KG1 (cell line): ENCODE measurements at places on chromosomes 6 and 20.

GRCh38 chr20:15977026-15977425 is 596.2 kb downstream of the KIF16B start:
- no peak for DNase-seq

DNA sequence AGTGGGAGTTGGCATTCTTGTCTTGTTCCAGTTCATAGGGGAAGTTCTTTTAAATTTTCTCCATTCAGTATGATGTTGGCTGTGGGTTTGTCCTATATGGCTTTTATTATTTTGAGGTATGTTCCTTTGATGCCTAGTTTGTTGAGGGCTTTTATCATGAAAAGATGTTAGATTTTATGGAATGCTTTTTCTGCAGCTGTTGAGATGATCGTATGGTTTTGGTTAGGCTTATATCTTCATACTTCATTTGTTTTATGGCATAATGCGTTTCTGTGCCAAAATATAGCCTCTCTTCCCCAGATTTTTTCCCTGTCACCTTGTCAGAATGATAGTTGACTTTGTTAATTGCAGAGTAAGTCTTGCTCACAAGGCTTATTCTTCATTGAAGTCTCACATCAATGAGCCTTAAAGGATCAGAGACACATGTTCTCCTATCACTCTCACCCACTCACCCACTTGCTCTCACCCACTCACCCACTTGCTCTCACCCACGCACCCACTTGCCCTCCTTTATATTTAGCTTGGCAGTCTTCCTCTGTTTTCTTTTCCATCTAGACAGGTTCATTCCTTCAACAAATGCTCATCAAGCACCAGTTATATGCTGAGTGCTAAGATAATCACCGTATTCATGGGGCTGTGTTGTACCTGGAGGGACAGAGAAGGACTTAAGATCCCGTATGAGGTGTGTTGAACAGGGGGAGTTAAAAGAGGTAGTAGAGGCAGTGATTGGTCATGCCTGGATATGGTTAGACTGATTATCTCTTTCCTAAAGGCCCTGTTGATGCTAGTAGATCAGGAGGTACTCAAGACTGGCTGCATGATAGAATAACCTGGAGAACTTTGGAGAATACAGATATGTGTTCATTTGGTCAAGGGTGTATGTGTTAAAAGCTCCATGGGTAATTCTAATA is 19.3 kb downstream of the UST start:
- DNase-seq, result no peak

DNA sequence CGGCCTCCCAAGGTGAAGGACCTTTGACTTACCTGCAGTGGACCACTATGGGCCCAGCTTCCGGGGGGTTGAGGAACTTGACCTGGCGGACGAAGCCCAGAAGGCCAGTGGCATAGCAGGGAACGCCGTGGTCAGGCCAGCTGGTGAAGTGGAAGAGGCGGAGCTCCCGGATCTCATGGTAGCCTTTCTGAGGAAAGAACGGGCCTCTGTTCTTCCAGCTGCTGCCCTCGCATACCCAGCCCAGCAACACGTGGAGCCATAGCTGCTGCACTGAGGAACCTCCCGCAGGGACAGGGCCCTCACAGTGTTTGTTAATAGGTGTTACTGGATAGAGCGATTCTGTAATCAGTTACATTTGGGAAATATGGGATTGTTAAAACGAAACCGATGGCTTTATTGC is 492.1 kb upstream of the CHD6 start:
- DNase-seq, result no peak

GRCh38 chr6:152300517-152300916 is 336.6 kb downstream of the SYNE1 start:
- no peak for DNase-seq

GRCh38 chr6:25442898-25443297 is 163.7 kb downstream of the CARMIL1 start:
- DNase-seq, result no peak
